Ascending aorta (tissue), 2 donors: ENCODE measurements at places on chromosomes 2 and 18.

DNA sequence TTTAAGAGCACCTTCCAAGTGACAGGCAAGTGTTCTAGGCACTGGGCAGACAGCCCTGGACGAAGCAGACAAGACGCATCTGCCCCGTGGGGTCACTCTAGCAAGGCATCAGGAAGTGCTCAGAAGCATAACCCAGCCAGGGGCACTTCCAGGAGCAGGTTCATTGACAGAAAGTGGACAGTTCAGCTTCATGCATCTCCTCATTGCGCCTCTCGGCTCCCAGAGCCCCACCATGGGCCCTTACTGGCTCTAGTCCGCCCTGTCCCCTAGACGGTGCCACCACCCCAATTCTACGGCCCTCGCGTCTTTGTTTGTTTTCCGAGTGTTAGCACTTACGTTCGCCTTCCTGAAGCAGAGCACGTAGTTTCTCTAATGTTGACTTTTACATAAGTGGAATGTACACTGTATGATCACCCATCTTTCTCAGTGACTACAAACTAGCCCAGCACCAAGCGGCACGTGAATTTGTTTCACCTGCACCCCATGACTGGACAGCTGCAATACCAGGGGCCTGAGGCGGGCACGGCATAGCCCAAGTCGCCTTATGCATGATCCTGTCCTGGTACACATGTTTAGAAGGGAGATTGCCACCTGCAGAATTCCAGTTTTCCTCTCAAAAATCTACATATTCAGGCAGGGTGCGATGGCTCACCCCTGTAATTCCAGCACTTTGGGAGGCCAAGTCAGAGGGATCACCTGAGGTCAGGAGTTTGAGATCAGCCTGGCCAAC is 33.2 kb downstream of the SNED1 start:
- DNase-seq: no peak

- no peak for DNase-seq
These were observed 809.9 kb downstream of the TSN start for GRCh38 chr2:122565364-122565763.

- DNase-seq: peak; percentile 100
These were observed at the start of gene R3HDM1 for GRCh38 chr2:135531231-135532197. R3HDM1 (plus strand) TSS chr2:135531484; CDS start chr2:135604846, 73,362 bp downstream.

GRCh38 chr18:6333981-6334380 is 80.7 kb downstream of the L3MBTL4 start:
- no peak for DNase-seq

- no peak for DNase-seq
These were observed 143.8 kb downstream of the EXOC6B start for GRCh38 chr2:72682061-72682460.

DNA sequence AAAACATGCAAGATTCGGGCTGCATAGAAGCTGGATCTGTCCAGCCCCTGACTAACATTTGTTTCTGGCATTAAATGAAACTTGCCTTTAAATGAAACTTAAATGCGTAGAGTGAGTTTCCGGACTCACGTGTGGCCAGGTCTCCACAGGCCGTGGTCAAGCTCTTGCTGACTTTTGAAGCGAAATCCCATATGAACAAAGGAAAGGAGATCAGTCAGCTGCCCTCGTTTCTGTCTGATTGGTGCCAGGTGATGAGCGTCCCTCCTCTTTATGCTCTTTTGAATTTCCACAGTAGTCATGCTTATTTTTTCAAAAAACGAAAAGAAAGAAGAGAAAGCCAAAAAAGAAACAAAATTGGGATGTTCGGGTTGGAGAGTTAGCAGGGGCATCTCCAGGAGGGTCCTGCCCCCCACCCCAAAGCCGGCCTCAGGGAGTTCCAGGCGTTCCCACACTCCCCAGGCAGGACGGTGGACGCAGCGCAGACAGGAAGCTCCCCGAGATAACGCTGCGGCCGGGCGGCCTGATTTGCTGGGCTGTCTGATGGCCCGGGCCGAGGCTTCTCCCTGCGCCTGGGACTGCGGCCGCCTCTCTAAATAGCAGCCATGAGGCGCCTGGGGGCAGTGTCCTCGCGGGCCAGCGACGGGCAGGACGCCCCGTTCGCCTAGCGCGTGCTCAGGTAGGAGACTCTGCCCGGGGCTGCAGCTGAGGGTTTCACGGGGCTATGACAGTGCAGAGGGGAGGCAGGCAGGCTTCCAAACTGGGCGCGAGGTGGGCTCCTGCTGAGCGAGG is at the start of gene COLEC11:
Gene COLEC11 (plus strand): TSS at position 620 of the 789 bp plus-strand sequence. CDS start 9,229 bp downstream, outside the sequence.
- DNase-seq: no peak

- DNase-seq: no peak
These were observed 39.4 kb upstream of the NCKAP5 start for GRCh38 chr2:133607679-133608078.

GRCh38 chr2:79717364-79718007 is 204.6 kb downstream of the CTNNA2 start:
- no peak for DNase-seq

GRCh38 chr2:162537651-162538050 is 193.7 kb downstream of the GCA start:
- DNase-seq: no peak

DNA sequence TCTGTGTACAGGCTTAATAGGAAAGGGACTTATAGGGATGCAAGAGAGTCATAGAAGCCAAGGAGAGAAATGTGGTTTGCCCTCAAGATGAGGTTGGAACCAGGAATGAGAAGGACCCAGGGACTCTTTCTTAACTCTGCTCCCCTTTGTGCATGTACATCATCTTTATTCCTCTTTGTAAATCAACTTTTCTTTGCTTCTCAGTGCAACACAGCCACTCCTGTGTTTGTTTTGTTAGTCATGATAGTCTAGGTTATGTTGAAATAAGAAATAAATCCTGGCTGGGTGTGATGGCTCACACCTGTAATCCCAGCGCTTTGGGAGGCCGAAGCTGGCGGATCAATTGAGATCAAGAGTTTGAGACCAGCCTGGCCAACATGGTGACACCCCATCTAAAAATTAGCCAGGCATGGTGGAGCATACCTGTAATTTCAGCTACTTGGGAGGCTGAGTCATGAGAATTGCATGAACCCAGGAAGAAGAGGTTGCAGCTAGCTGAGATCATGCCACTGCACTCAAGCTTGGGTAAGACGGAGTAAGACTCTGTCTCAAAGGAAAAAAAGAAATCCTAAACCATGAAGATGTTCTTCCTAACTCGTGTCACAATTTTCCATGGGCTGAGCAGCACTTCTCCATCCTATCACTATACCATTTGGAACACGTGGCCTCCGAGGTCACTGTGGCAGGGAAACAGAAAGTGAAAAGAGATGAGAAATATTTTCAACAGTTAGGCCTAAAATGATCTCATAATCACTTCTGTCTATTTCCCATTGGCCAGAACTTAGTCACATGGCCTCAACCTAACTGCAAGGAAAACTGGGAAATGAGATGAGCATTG is 73.0 kb upstream of the TMEM17 start:
- no peak for DNase-seq

GRCh38 chr2:133077269-133077822 is 407.3 kb upstream of the LYPD1 start:
- DNase-seq: no peak

GRCh38 chr18:10371165-10371564 is 83.3 kb upstream of the APCDD1 start:
- DNase-seq: no peak

DNA sequence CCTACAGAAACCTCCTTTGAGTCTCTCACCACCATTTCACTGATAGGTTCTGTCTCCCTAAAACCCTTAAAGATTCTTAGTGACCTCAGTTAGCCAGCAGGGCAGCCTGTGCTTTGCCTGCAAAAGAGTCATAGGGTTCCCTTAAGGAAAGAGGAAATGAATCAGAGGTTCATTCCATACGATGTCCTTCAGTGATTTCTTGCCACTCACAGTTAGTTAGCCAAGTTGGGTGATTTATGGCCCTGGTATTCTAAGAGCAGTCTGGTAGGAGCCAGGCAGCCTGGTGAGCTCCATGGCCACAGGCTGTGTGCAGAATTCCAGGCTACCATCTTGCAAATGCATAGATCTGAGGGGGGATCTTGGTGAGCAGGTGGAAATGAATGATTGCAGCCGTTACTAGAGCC is 18.7 kb upstream of the CCBE1 start:
- no peak for DNase-seq

DNA sequence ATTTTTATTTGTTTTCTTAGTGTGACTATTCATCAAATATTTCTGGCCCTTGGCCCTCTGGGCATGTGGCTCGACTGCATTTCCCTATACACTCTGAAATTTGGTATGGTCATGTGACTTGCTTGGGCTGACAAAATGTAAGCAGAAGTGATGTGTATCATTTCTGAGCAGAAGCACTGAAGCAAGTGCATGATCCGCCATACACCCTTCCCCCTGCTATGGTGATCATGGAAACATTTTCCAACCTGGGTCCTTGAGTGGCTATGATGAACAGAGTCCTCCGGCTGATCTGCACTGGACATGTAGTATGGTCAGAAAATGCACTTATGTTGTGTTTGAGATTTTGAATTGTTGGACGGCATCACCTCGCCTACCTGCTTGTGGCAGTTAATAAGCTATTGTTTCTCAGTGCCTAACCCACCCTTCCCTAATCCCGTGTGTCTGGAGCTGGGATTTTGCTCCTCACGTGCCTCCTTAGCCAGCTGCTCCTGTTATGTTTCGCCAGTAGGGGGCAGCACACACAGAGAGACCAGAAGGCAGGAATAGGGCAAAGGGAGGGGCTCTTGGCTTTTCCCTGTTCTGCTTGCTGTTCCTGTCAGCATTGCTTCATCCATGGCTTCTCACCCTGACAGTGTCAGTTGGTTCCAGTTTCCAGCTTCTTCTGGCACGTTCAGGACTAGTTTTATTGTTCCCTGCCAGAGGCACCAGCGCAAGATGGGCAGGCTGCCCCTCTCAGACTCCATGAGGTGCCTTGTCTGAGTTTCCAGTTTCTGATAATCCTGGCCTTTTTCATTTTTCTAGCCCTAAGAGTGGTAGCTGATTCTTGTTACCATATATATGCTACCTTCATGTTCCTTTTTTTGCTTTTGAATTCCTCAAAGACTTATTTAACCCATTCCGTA is 207.4 kb downstream of the ARL6IP6 start:
- DNase-seq: no peak
